ENCODE measurements at places on chromosomes 1 and 21.

- no peaks in the 10 kb centered on the region for H3K27me3 ChIP-seq
- H3K4me1 ChIP-seq: peaks cover 51% of the 10 kb centered on the region
- no peaks in the 10 kb centered on the region for H3K36me3 ChIP-seq
- peak; percentile 45 for DNase-seq
- H3K27ac ChIP-seq: peak within 1 kb of the TSS; percentile 92
- H3K4me3 ChIP-seq: peak within 1 kb of the TSS; percentile 92
Observed at GRCh38 chr1:202144402-202145067, at the start of gene ARL8A. ARL8A (minus strand) TSS chr1:202144737; CDS start chr1:202144572, 165 bp downstream.

- DNase-seq: no peak
- H3K4me1 ChIP-seq: peaks cover 12% of the 10 kb centered on the region
- H3K27ac ChIP-seq: no peak overlapping the region
- H3K27me3 ChIP-seq: no peaks in the 10 kb centered on the region
- H3K4me3 ChIP-seq: no peak overlapping the region
- peaks cover 8% of the 10 kb centered on the region for H3K36me3 ChIP-seq
Observed at GRCh38 chr1:246425139-246425794, 81.8 kb downstream of the SMYD3 start.

DNA sequence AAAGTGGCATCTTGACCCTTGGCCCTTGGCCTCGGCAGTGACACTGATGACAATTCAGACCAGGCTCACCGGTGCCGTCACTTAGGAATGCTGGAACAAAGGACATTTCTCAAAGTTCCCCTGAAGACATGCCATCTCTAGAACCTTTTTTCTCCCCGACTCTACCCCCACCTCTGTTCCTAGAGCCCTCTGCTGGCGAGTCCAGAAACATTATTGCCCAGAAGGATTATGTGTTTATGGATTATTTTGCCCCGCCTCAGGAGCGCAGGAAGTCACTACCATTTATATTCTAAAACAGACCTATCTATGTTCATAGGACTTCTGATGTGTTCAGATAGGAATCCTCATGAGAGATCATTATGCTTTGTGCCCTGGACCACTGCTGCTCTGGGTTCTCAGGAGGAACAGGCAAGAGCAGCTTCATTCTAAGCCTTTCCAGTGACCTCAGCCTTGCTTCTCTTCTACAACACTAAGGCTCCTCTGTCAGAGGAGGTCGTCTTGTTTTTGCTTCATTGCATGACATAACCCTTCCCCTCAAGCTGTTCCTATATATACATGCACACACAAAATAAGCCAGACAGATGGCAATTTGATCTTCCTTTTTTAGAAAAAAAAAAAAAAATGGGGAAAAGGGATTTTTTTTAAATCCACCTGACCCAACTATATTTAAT is 12.4 kb upstream of the SHISA4 start:
- H3K27ac ChIP-seq: peak overlapping the region; percentile 79
- H3K27me3 ChIP-seq: no peaks in the 10 kb centered on the region
- peaks cover 54% of the 10 kb centered on the region for H3K36me3 ChIP-seq
- DNase-seq: no peak

- DNase-seq: no peak
- no peaks in the 10 kb centered on the region for H3K27me3 ChIP-seq
- no peaks in the 10 kb centered on the region for H3K36me3 ChIP-seq
Observed at GRCh38 chr1:162709870-162710269, 77.6 kb downstream of the DDR2 start.

DNA sequence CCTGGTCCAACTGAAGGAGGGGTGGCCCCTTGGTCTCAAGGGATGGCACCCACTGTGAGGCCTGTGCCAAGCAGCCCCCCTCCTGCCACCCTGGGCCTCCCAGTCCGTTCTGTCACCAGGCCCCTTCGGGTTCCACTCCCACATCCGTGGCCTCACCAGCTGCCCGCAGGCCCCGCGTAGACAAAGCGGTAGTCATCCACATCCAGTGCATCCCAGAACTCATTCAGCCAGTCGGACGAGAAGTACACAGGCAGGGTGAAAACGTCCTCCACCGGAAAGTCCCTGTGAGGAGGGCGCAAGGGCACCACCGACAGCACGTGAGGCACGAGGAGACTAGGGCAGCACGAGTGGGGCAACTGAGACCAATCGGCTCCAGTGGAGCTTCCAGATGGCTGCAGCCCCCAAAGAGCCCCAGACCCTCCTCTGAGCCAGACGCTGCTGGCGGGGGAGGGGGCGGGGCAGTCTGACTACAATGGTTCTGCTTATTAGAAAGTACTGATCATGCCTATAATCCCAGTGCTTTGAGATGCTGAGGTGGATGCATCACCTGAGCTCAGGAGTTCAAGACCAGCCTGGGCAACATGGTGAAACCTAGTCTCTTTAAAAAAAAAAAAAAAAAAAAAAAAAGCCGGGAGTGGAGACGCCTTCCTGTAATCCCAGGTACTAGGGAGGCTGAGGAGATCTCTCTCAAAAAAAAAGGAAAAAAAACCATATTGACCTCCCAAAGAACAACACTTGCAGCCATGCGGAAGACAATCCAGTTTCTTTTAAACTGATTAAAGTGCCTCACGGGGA is 1.2 kb downstream of the JMJD4 start:
- H3K27me3 ChIP-seq: no peaks in the 10 kb centered on the region
- no peaks in the 10 kb centered on the region for H3K36me3 ChIP-seq
- peaks cover 52% of the 10 kb centered on the region for H3K4me1 ChIP-seq
- H3K4me3 ChIP-seq: peak overlapping the region; percentile 91

GRCh38 chr1:22262583-22262982 is 119.7 kb upstream of the WNT4 start:
- no peak overlapping the region for H3K27ac ChIP-seq
- peaks cover 28% of the 10 kb centered on the region for H3K27me3 ChIP-seq
- DNase-seq: no peak
- no peaks in the 10 kb centered on the region for H3K36me3 ChIP-seq
- H3K4me1 ChIP-seq: peaks cover 6% of the 10 kb centered on the region

GRCh38 chr1:183655562-183656075 is 2.5 kb upstream of the APOBEC4 start:
- H3K4me3 ChIP-seq: no peak overlapping the region
- H3K36me3 ChIP-seq: no peaks in the 10 kb centered on the region
- peaks cover 29% of the 10 kb centered on the region for H3K4me1 ChIP-seq
- H3K27me3 ChIP-seq: no peaks in the 10 kb centered on the region
- no peak overlapping the region for H3K27ac ChIP-seq

GRCh38 chr1:175198332-175198731 is 5.8 kb upstream of the KIAA0040 start:
- no peaks in the 10 kb centered on the region for H3K36me3 ChIP-seq
- H3K4me3 ChIP-seq: no peak overlapping the region
- no peak overlapping the region for H3K27ac ChIP-seq
- DNase-seq: no peak

GRCh38 chr1:30452925-30453324 is 270.5 kb downstream of the MATN1 start:
- no peaks in the 10 kb centered on the region for H3K36me3 ChIP-seq
- no peak overlapping the region for H3K27ac ChIP-seq
- no peak overlapping the region for H3K4me3 ChIP-seq
- no peaks in the 10 kb centered on the region for H3K4me1 ChIP-seq

- no peak overlapping the region for H3K4me3 ChIP-seq
- no peaks in the 10 kb centered on the region for H3K4me1 ChIP-seq
- H3K27ac ChIP-seq: no peak overlapping the region
- DNase-seq: no peak
- H3K36me3 ChIP-seq: no peaks in the 10 kb centered on the region
Observed at GRCh38 chr1:50279622-50280330, 143.5 kb downstream of the DMRTA2 start.

DNA sequence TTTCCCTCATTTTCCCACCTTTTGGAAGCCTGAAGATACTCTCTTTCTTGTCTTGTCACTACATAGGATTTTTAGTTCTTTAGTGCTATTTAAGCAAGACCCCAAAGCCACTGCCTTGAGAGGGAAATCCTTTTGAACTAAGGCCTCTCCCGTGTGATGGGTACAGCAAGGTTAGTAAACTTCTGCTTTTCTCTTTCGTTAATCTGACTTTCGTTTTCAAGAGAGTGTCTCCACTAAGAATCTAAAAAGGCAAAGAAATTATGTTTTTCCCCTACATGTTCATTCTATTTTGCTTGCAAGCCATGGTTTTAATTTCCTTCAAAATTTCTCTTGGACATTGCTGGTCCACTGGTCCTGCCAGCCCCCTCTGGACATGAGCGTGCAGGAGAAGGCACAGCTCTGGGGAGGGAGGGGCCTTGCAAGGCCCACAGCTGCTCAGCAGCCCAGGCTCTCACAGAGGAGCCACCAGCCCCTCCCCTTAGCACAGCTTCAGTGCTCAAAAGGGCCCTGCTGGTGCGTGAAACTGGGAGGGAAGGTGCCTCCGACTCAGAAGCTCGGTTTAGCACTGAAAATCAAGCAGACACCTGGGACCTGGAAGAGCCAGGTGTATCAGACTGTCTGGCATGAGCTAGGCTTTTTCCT is 210.9 kb upstream of the GALNT2 start:
- H3K36me3 ChIP-seq: no peaks in the 10 kb centered on the region
- H3K27me3 ChIP-seq: no peaks in the 10 kb centered on the region
- peaks cover 7% of the 10 kb centered on the region for H3K4me1 ChIP-seq
- peak overlapping the region; percentile 92 for H3K4me3 ChIP-seq

DNA sequence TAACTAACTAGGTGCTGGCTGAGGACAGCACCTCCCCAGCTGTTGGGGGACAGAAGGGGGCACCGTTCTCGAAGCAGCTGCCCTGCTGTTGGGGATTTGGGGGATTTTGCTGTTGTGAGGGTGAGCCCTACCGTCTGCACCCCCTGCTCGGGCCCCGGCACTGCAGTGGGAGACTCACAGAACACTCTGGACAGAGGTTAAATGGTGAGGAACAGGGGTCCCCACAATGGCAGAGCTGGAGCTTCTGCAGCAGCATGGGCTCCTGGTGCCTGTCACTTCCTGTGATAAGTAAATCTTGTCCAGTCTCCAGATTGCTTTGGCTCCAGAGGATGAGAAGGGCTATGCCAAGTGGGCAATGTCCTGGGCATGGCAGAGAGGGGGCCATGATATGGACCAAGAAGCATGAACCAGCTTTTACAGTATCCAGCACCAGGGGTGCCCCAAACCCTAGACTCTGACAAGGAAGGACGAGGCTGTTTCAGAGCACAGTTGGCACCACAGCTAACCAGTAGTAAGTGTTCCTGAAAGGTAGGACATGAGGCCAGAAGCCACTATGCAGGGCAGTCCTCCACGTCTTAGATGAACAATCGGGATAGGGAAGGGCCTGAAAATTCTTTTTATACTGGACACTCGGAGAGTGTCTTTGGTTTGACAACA is 365.1 kb upstream of the VAMP3 start:
- no peak overlapping the region for H3K27ac ChIP-seq
- peaks cover 20% of the 10 kb centered on the region for H3K27me3 ChIP-seq
- H3K36me3 ChIP-seq: no peaks in the 10 kb centered on the region
- no peaks in the 10 kb centered on the region for H3K4me1 ChIP-seq

- no peaks in the 10 kb centered on the region for H3K36me3 ChIP-seq
- H3K4me3 ChIP-seq: no peak overlapping the region
- H3K4me1 ChIP-seq: peaks cover 18% of the 10 kb centered on the region
- no peaks in the 10 kb centered on the region for H3K27me3 ChIP-seq
Observed at GRCh38 chr1:66294707-66295370, 239.1 kb upstream of the SGIP1 start.

DNA sequence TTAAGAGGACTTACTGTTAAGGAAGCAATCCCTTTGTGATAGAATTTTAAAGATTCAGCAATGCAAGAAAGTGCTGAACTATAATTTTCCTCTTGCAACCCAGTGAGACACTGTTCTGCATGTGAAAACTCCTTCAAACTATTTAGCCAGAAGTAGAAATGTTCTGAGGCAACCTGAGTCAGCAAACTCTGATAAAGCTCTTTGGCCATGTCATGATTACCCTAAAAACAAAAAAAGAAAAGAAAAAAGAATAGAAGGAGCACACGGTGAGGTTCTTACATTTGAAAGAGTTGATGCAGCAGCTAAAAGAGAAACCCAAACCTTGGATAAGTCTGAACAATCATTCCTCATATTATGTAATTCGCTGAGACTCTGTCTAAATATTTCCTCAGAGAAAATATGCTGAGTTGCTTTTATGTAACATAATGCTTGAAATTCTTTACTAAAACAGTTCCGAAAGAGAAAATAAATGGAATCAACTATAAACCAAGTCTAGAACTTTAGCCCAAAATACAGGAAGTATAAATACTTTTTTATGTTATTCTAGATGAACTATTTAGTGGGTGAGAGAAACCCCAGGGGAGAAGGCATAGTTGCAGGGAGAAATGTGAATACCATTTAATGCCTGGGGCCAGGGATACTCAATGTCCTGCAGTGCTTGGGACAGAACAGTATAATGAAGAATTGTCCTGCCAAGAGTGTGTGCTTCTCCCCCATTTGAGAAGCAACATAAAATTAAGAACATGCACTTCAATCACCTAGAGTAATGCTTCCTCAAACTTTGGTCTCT is 60.0 kb downstream of the INTS7 start:
- no peaks in the 10 kb centered on the region for H3K4me1 ChIP-seq
- no peak for DNase-seq
- peak overlapping the region; percentile 72 for H3K27ac ChIP-seq
- no peaks in the 10 kb centered on the region for H3K27me3 ChIP-seq

GRCh38 chr1:3708791-3709190 is 43.5 kb upstream of the CCDC27 start:
- H3K36me3 ChIP-seq: no peaks in the 10 kb centered on the region
- H3K27ac ChIP-seq: no peak overlapping the region
- DNase-seq: no peak
- H3K27me3 ChIP-seq: peaks cover 3% of the 10 kb centered on the region
- H3K4me1 ChIP-seq: peaks cover 6% of the 10 kb centered on the region
